ENCODE measurements at places on chromosomes 13 and 19. TPM values are rescaled to one million over a fixed set of nuclear protein-coding genes. Genes with fewer than 3 reads are reported as not detected.

The KIR3DL1 gene
- total RNA-seq = not detected

GRCh38 chr19:45934551-45935230, 20.1 kb upstream of the NANOS2 start:
- no peak overlapping the region for H3K4me3 ChIP-seq
- H3K36me3 ChIP-seq = no peaks in the 10 kb centered on the region
- H3K27me3 ChIP-seq = no peaks in the 10 kb centered on the region

DNA sequence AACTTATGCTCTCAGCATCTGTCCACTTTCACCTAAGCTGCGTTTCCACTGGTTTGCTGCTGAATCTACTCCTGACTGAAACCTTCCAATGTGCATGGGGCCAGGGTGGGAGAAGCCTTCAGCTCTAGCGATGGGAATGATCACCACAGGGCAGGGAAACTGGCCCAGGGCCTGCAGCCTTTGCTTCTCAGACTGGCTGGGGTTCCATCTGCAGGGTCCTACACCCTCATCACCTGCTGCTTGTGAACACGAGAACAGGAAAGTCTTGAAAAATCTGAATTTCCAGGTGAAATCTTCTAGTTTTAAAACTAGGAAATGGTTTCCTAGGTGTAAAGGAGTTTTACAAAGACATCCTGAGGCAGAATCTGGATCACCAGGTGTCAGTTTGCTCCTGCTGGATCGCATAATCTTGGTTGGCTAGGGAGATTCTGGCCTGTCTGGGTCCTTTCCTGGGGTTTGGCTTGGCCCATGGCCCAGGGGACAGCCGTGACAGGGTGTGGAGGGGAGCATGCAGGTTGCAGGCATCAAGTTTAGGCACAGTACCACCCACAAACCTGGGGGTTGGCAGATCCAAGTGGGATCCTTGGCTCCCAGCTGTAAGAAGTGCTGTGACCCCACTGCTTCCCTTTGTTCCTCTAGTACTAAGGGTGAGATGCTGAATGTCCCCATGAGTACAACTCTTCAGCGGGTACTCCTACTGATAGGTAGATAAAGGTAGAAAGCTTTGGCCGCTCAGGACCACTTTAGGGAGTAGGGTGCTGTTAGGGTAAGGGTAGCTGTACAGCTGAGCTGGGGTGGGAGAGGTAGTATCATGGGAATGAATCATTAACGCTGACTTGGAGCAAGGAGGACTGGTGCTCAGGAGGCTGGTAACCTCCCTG, 1.8 kb upstream of the UBE2M start:
- peaks cover 39% of the 10 kb centered on the region for H3K36me3 ChIP-seq
- no peak overlapping the region for H3K27ac ChIP-seq
- H3K4me1 ChIP-seq = no peaks in the 10 kb centered on the region

DNA sequence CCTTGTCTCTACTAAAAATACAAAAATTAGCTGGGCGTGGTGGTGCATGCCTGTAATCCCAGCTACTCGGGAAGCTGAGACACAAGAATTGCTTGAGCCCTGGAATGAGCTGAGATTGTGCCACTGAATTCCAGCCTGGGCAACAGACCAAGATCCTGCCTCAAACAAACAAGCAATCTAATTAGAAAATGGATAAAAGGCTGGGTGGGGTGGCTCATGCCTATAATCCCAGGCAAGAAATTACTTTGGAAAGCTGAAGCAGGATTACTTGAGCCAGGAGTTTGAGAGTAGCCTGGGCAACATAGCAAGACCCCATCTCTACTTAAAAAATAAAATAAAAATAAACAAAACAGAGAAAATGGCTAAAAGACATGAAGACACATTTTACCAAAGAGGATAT, 77.0 kb downstream of the CAB39L start:
- H3K27ac ChIP-seq = no peak overlapping the region
- H3K27me3 ChIP-seq = no peaks in the 10 kb centered on the region
- no peak for DNase-seq
- no peaks in the 10 kb centered on the region for H3K36me3 ChIP-seq

DNA sequence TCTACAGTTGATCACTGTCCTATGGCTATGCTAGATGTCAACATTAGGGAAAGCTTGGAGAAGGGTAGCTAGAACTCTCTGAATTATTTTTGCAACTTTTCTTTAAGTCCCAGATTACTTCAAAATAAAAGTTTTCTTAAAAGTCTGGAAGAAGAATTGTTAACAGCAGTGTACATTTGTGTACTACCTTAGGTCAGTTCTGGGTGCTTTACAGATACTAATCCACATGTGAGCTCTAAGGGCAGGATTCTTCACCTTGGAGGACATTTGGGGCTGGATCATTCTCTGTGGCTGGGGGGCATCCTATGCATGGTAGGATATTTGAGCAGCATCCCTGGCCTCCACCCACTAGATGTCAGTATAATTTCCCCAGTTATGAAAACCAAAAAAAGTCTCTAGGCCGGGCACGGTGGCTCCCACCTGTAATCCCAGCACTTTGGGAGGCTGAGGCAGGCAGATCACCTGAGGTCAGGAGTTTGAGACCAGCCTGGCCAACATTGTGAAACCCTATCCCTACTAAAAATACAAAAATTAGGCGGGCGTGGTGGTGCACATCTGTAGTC, 2.8 kb downstream of the BRME1 start:
- H3K4me1 ChIP-seq = no peaks in the 10 kb centered on the region
- H3K36me3 ChIP-seq = no peaks in the 10 kb centered on the region
- no peak overlapping the region for H3K27ac ChIP-seq
- H3K4me3 ChIP-seq = no peak overlapping the region

Measured in H9 (cell line).